ENCODE measurements at places on chromosomes 12 and 14. TPM values are rescaled to one million over a fixed set of nuclear protein-coding genes. Genes with fewer than 3 reads are reported as not detected.

- DNase-seq, result peak; percentile 28
Measured at GRCh38 chr12:53495903-53496751, 3.1 kb downstream of the MAP3K12 start.

The ZNF140 gene
- 11.1 TPM for total RNA-seq

- no peak for DNase-seq
Measured at GRCh38 chr12:53651737-53652136, 24.1 kb downstream of the ATP5MC2 start.

The MYF6 gene
- not detected for total RNA-seq

GRCh38 chr12:22333186-22333712, 1.3 kb downstream of the ST8SIA1 start:
- no peak for DNase-seq

DNA sequence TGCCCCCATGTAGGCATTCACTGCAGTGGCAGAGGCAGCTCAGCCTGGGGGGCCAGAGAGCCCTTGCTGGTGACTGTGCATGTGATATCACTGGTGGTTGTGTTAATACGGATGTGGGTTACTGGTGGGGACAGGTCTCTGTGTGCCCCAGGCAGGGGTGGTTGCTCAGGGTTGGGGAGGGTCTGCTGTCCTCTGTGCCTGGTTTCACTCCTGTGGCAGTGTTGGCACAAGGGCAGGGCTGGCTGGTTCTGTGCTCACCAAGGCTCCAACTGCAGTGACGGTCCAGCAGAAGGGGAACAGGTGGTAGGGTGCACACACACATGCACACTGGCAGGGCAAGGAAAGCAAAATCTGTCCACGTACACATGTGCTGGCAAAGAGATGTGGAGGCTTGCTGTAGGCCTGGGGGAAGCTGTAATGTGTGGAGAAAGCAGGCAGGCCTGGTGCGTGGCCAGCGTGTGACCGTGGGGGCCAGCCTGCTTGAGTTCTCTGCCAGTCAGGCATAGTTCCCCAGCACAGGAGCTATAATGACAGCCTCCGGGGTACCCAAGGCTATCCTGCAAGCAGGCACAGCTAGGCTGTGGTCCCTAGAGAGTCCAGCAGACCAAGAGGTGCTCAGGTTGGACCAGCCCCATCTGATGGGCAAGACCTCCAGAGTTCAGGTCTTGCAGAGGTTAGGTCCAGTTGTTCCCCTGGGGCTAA, 254.6 kb downstream of the FBXL14 start:
- DNase-seq, result no peak

GRCh38 chr12:60152756-60153155, 556.9 kb downstream of the SLC16A7 start:
- DNase-seq, result no peak

GRCh38 chr14:35042632-35043031, 3.4 kb upstream of the FAM177A1 start:
- DNase-seq, result no peak

The NFE2 gene
- not detected for total RNA-seq
